ENCODE measurements at places on chromosomes 2 and 18. TPM values are rescaled to one million over a fixed set of nuclear protein-coding genes. Genes with fewer than 3 reads are reported as not detected.

Gene NOP58
- 63.9 TPM for total RNA-seq

GRCh38 chr2:28390241-28390745, 2.4 kb upstream of the FOSL2 start:
- peak overlapping the region; percentile 92 for H3K27ac ChIP-seq
- H3K27me3 ChIP-seq, result peaks cover 5% of the 10 kb centered on the region
- peaks cover 43% of the 10 kb centered on the region for H3K4me1 ChIP-seq
- H3K36me3 ChIP-seq, result peaks cover 5% of the 10 kb centered on the region

DNA sequence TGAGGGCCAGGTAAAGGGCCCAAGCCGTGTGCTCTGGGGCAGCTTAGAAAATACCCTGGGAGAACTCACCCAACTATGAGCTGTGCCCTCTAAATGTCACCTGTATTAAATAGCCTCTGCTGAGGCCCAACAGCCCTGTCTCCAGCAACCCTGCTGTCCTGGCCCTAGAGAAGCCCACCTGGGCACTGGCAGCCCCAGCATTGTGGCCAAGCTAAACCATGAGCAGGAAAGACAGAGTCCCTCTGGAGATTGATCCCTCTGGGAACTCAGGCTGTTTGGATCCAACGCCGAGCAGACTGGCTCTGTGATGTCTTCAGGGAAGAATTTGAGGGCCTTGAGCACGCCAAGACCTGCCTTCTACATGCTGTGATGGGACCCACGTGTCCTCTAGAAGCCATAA, 126.5 kb downstream of the TTC32 start:
- H3K27me3 ChIP-seq, result peaks cover 26% of the 10 kb centered on the region
- peaks cover 34% of the 10 kb centered on the region for H3K4me1 ChIP-seq

Gene ATRAID
- 118 TPM for total RNA-seq

All from HFFc6 (cell line).